ENCODE measurements at places on chromosomes 6 and 20.

- DNase-seq, result no peak
Observed at GRCh38 chr6:141965016-141965545, 167.6 kb upstream of the GJE1 start.

DNA sequence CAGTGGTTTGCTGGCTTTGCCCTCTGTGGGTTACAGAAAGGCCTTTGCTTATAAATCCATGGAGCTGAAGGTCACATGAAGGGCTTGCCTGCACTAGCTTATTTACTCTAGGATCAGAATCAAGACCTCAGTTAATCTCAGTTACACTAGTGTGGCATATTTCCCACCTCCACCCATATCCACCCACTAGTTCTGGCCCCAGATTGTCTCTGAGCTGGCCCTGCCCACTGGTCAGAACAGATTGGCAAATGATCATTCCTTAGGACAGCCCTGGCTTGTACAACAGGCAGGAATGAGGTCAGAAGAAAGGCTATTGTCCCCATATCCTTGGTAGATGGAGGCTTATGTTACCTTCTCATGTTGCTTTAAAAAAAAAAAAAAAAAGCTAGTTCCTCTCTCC is 33.3 kb upstream of the SASH1 start:
- DNase-seq, result no peak

DNA sequence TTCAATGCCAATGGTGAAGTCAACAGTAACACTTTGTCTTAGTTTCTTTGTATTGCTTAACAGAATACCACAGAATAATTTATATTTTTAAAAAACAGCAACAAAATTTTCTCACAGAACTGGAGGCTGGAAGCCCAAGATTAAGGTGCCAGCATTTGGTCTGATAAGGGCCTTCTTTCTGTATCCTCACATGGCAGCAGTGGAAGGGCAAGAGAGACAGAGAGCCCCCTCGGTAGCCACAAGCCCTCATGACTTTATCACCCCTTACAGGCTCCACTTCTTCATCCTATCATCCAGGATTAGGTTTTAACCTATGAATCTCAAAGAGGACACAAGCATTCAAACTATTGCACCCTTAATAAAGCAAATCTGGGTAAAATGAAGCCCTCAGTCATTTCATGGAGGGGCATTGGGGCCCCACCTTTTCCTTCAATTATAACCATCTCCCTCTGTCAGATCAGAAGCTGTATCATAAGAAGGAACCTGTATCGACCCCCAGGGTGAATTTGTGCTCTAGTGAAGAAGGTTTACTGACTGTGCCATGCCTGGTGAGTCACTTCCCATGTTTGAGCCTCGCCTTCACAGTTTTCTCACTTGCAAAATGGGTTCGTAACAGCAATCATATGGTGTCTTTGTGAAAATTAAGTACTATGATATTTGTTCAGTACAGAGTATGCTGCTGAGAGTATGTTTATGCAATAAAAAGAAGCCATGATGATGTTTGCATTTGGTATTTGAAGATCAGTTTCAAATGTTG is 178.2 kb downstream of the LRFN2 start:
- DNase-seq, result no peak

GRCh38 chr6:53634184-53634631 is 31.3 kb downstream of the KLHL31 start:
- DNase-seq, result peak; percentile 4

GRCh38 chr6:97129106-97129505 is 153.9 kb downstream of the MMS22L start:
- DNase-seq, result no peak

GRCh38 chr6:33290459-33290858 is 1.1 kb downstream of the PFDN6 start:
- no peak for DNase-seq

DNA sequence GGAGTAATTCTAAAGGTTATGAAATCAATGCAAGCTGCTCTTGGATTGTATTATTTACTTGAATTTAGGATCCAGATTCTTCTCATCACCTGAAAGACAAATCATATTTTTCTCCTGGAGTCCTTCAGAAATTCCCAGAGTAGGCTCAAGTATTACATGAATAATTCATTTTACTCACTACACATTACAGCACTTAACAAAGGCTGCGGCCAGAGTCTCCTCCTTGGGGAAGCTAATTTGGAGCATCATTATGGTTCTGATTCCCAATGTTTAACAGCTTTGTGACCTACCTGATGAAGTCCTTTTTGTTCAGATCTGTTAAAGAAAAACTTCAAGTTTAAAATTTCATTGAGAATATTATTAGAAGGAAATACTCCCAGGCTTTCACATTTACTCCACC is 28.7 kb downstream of the GRIK2 start:
- DNase-seq, result no peak

DNA sequence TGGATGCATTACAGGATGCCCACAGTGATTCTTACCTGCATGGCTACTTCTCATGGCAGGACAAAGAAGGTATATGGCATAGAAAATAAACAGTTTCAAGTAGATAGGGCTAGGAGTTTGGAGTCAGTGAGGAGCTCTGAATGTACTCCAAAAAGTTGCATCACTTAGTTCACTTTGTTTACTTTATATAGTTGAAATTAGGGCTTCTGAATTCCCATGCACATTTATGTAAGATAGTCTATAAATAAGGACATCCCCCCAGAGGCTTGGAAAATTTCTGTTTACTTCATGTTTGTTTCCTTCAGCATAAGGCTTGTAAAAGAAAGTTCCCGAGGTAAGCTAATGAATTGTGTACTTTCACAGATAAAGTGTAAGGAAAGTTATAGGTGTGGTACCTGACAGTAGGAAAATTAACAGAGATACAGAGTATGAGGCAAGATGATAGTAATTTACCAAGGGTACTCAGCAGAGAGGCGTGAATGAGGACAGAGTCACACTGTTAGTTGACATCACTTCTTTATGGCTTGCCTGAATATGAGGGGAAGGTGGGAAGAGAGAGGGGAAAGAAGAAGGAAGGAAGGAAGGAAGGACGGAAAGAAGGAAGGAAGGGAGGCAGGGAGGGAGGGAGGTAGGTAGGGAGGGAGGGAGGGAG is 51.1 kb downstream of the ADTRP start:
- DNase-seq, result no peak

- peak; percentile 82 for DNase-seq
Observed at GRCh38 chr6:63685446-63686379, 50.1 kb downstream of the PHF3 start.

GRCh38 chr6:166025149-166025898 is 142.3 kb downstream of the TBXT start:
- DNase-seq, result no peak

- DNase-seq, result no peak
Observed at GRCh38 chr6:155523821-155524651, 68.4 kb upstream of the NOX3 start.

DNA sequence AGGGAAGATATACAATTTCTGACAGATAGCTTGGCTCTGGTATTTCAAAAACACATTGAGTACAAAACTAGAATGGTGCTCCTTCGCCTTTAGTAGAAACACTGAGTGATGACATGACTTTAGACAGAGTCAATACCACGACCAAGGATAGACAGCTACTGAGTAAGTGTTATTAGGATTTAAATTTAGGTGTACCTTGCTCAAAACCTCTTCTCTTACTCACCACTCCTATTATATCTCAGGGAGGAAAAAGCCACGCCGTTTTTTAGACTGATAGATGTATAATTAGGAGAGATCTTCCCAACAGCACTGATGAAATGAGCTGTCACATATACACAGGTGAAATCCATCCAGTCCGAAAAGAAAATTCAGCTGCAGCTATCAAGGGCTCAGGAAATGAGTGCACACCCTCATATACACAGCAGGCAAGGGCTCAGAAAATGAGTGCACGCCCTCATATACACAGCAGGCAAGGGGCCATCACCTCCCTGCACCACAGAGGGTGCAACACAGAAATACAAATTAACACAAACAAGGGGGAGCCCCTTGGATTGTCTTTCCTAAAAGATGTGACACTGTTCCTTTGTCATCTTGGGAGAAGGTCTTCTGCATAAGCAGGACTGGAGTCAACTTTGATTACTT is 53.7 kb downstream of the LYRM4 start:
- no peak for DNase-seq

GRCh38 chr6:116393430-116393829 is 22.7 kb downstream of the DSE start:
- peak; percentile 3 for DNase-seq

DNA sequence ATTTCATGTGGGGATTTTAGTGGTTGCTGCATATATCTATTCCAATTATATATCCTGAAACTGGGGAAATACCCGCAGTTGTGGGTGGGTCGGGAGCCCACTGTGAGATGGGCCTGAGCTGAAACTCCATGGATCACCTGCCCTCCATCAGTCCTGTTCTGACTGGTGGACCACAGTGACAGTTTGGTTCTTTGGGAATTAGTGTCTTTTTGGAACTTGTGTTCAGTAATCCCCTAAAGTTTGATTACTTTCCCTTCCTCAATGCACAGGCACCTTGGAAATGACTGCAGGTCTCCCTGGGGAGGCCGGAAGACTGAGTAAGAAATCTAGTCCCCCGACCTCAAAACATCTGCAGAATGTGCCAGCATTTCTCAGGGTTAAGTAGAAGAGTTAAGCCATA is 11.3 kb downstream of the STK35 start:
- DNase-seq, result no peak

GRCh38 chr6:136684466-136684865 is 107.8 kb downstream of the MAP3K5 start:
- no peak for DNase-seq

DNA sequence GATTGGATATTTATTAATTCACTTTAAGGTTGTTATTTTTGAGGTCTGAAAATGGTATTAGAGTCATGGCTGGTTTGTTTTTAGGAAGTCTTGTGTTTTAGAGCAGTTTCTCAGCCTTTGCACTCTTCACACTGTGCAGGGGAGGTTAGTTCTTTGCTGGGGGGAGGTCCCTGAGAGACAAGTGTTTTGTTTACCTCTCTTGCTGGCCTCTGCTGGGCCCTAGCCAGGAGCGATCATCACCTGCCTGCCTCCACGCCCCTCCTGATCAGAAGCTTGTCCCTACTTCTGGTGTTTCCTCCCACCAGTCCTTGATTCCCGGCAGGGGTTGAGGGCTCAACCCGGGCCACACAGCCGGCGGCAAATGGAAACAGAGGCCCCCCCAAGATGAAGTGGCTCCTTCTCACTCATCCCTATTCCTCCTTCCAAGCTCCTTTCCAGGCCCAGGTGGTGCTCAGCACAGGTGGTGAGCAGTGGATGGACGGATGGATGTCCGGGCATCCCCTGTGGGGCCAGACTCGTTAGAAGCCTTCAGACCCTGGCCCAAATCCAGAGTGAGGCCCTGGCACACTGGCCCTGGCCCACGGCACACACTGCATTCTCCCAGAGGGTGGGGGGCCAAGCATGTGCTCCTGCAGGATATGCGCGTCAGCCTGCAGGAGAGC is 51.3 kb downstream of the GRM4 start:
- DNase-seq, result no peak

- DNase-seq, result no peak
Observed at GRCh38 chr6:107244742-107245480, 129.6 kb upstream of the BEND3 start.

DNA sequence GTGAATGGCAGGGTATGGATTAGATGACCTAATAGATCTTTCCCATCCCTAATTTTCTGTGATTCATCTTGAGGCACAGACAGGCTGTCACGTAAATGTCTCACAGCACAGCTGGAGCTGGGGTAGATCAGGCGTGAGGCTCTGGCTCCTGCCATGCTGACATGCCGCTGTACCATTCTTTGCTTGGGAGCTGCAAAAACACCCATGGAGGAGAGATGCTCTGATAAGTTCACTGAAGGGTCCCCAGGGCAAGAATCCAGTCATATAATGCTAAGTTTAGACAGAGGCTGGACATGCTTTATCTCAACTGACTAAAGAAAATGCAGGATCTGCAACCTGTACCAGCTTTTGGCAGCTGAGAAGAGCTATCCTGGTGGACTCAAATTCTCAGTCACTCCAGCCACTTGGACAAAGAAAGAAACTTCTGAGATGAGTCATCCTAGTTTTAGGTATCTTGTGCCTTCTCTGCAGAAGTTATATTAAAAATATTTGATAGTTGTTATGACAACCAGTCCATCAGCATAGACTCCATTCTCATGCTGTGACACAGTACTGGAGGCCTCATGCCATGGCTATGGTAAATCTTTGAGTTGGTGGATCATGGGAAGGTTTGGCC is 185.1 kb upstream of the RAB32 start:
- DNase-seq, result no peak

DNA sequence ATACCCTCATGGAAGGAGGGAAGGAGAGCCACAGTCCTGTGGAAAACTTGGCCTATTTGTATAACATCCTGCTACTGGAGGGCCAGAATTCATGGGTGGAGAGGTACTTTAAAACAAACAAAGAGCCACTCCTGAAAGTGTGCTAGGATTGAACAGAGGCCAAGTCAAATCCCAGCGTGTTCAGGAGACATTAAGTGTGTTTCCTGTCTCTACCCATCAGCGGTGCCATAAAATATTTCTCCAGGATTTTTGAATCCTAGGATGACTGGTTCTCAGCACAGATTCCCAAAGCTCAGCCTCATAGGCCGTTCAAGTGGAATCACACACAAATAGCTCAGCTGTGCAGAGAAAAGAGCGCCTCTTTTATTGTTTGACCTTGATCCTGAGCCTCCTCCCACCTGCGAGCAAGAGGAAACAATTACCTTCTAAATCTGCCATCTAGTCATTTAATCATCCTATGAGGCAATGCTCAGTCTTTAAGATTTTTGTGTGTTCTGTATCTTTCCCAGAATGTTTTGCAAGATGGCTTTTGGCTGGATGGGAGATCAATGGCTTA is 31.8 kb upstream of the RALGAPA2 start:
- no peak for DNase-seq

DNA sequence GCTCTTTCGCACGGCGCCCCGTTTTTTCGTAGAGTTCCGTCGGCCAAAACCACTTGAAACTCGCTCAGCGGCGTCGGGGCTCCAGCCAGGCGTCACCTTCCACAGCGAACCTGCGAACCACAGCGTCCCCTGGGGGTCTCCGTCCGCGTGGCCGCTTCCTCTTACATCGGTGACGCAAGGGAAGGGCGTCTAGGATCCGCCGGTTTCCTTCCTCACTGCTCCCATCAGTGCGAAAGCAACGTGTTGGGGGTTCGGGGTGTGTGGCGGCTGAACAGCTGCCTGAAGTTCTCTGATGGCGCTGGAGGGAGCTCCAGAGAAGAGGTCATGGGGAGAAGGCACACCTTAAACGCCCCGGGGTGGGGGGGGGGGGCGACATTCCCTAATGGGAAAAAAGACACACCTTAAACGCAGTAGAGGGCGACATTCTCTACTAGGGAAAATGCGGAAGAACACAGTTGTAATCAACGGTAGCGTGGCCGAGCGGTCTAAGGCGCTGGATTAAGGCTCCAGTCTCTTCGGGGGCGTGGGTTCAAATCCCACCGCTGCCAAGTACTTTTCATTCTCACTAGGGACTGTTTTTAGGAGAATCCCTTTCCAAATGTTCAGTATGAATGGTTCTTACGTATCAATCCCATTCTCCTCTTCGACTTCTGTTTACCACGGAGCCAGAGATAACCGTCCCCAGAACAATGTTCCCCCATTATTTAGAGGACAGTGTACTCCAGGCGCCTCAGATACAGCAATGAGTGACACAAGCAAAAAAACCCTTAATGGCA is 16.4 kb downstream of the ZNF311 start:
- peak; percentile 85 for DNase-seq

Measured in MV-4-11 (cell line).